ENCODE measurements at places on chromosomes 6 and 20.

DNA sequence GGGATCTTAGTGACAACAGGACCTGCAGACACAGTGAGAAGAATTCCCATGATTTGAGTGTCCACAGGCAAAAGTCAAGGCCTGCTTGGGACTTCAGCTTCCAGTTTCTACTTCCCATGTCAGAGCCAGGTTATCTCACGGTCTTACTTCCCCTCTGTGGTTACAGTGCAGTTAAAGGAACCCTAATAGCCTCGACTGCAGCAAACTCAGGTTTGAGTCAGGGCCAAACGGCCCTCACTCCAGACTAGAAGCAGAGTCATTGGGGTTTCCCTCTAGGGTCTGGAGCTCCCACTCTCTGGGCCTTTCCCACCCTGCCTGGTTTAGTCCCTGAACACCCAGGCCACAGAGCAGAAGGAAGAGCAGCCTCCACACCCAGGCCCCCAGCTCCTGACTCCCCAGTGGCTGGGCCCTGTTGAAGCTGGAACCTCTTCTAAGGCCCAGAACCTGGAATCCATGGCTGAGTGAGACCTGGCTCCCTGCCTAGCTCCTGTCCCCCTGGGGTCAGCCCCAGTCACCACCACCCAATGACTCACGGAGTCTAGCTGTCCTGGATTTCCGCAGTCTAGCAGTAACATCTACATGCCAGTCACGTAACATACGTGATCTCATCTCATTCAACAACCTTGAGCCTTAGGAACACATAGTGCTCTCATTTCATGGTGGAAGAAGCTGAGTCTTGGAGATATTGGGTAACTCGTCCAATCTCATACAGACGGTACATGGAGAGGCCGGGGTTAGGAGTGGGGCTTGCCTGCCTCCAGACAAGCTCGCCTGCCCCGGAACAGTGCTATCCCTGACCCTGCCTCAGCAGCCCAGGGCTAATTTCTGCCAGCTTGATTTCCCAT lies 9.2 kb upstream of the GHRH start:
- DNase-seq, result no peak

GRCh38 chr20:37296371-37296770 lies 6.9 kb downstream of the MANBAL start:
- no peak for DNase-seq

DNA sequence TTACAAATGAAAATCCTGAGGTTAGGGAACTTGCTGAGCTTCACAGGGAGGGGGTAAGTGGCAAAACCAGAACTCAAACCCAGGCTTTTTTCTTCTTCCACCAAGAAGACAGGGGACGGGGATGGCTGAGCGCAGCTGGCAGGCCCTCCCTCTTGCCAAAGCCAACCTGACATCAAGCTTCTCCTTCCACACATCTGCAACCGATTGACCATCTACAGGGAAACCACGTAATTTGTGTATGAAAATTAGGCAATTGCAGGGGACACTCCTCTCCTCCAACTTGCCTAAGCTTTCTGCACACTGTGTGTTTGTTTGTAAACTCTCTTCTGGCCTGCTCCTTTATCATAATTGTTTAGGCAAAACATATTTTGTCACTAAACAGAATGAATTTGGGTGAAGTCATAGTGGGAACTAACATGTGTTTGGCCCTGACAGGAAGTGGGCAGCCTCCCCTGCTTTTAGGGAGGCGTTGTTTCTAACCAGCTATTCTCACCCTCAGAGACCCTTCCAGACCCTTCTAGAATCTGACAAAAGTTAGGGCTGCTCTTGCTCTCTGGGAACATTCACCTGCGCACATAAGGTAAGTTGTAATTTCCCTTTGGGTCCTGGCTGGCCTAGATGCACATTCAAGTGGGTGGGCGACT lies 18.9 kb downstream of the ZNF831 start:
- no peak for DNase-seq

- no peak for DNase-seq
Measured at GRCh38 chr20:36098364-36098763, 56.2 kb upstream of the EPB41L1 start.

DNA sequence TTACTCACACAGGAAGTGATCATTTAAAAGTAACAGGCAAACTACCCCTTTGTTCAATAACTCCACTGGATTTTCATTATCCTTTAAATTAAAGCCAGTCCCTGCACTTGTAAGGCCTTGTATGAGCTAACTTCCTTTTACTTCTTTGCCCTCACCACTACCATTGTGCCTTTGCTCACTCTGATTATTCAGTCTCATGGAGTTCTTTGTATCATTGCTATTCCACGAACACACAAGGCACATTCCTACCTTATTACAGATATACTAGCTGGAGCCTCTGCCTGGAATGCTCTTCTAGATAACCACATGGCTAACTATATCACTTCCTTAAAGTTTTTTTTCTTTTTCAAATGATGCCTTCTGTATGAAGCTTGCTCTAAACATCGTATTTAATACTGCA lies 748.6 kb upstream of the HS3ST5 start:
- no peak for DNase-seq

- no peak for DNase-seq
Measured at GRCh38 chr6:119479860-119480655, 130.5 kb upstream of the MAN1A1 start.

GRCh38 chr20:63617092-63617875 lies 9.6 kb downstream of the GMEB2 start:
- DNase-seq, result no peak

All from DMS79 (cell line).